H1 (cell line): ENCODE measurements at places on chromosomes 7 and 10.
A peak's percentile ranks its signal among the peaks of the same experiment; 100 is the strongest.

GRCh38 chr10:112373912-112374338 lies at the start of gene ACSL5:
TSS of gene ACSL5 (plus strand) at chr10:112374116. CDS start at chr10:112394947, 20,831 bp downstream.
- H3K4me3 ChIP-seq, result no peak within 1 kb of the TSS
- H3K27me3 ChIP-seq, result no peaks in the 10 kb centered on the region
- H3K4me1 ChIP-seq, result no peaks in the 10 kb centered on the region
- no peak within 1 kb of the TSS for H3K27ac ChIP-seq

DNA sequence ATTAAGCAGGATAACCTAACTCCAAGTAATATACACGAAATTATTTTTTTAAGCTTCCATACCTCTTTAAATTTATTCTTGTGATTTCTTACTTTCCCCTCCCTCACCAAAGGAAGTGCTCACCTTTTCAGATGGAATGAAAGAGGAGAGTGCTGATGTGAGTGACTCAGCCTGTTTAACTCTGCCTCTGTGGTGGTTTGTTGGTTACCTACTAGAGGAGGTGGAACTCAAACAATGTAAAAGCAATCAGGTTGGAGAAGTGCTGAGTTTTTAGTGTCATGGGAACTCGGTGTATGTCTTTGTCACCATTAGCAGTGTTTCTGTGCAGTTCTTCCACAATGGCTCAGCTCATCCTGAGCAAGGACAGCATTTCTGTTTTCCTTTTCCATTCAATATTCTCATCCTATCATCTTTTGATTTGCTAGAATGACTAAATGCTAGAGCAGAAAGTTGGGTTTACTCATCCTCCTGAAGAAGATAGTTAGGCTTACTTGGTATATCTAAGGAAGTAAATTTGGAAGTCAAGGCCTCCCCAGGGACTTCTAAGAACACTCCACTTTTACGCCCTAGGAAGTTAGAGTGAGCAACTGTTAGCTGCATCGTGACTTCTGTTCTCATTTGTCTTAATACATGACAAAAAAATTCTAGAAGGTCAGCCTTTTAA lies 6.0 kb downstream of the ADD3 start:
- peaks cover 22% of the 10 kb centered on the region for H3K4me1 ChIP-seq
- no peak overlapping the region for H3K4me3 ChIP-seq
- no peaks in the 10 kb centered on the region for H3K27me3 ChIP-seq
- no peak for DNase-seq

DNA sequence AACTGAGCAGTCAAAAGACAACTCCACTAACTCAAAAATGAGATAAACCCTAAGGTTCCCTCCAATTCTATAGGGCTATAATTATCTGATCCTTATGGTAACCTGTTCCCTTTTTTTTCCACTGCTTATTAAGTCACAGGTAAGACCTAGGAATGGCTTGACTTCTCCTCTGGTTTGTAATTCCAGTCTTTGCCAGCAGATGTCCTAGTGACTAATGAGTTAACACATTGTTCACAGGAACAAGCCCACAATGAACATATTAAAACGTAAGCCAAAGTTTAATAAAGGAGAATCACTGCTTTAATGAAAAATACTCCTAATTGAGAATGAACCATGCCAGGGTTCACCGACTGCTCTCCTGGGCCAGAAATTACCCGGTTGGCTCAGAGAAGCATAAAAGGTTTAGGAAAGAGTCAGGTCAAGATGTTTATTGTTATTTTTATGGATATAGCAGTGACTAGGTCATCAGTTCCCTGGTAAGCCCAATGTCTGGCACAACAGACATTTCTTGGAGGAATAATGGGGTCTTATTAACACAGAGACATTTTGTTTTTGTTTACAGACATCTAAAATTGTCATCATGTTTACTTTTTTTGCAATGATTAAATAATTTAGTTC lies 120.1 kb downstream of the ELAPOR2 start:
- no peak for DNase-seq
- peaks cover 14% of the 10 kb centered on the region for H3K36me3 ChIP-seq
- no peak overlapping the region for H3K4me3 ChIP-seq
- H3K27me3 ChIP-seq, result no peaks in the 10 kb centered on the region
- no peak overlapping the region for H3K27ac ChIP-seq

- H3K27me3 ChIP-seq, result no peaks in the 10 kb centered on the region
- no peak for DNase-seq
- H3K27ac ChIP-seq, result no peak overlapping the region
- peaks cover 3% of the 10 kb centered on the region for H3K4me1 ChIP-seq
- no peak overlapping the region for H3K4me3 ChIP-seq
Observed at GRCh38 chr7:2299131-2299829, 15.0 kb downstream of the SNX8 start.

- H3K27ac ChIP-seq, result no peak overlapping the region
- no peaks in the 10 kb centered on the region for H3K36me3 ChIP-seq
- H3K27me3 ChIP-seq, result no peaks in the 10 kb centered on the region
- no peak for DNase-seq
- H3K4me1 ChIP-seq, result peaks cover 20% of the 10 kb centered on the region
Observed at GRCh38 chr7:137669706-137670105, 177.1 kb downstream of the DGKI start.

GRCh38 chr10:129971381-129972144 lies 7.5 kb upstream of the EBF3 start:
- peak; percentile 76 for DNase-seq
- no peaks in the 10 kb centered on the region for H3K36me3 ChIP-seq
- H3K4me1 ChIP-seq, result no peaks in the 10 kb centered on the region

DNA sequence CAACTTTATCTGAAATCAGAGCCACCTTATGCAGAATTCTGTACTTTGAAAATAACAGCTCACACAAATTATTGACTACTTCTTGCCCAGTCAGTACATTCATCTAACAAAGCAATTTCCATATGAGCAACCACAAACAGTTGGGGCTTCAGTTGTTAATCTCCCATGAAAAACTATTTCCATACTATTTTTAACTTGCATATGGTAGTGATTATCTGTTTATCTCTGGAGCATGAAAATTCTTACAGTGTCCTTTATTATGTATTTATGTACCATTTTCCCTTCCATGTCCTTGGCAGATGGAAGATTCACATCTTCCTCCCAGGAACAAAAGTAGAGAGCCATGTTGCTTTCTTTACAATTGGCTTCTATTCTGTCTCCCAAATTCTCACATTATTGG lies 285.7 kb downstream of the CRPPA start:
- no peak for DNase-seq
- no peak overlapping the region for H3K4me3 ChIP-seq
- H3K27ac ChIP-seq, result no peak overlapping the region
- H3K27me3 ChIP-seq, result no peaks in the 10 kb centered on the region

- no peaks in the 10 kb centered on the region for H3K36me3 ChIP-seq
- peaks cover 98% of the 10 kb centered on the region for H3K27me3 ChIP-seq
- H3K4me3 ChIP-seq, result peak overlapping the region; percentile 58
- peaks cover 24% of the 10 kb centered on the region for H3K4me1 ChIP-seq
- DNase-seq, result no peak
- no peak overlapping the region for H3K27ac ChIP-seq
Observed at GRCh38 chr10:129958148-129958628, 5.9 kb downstream of the EBF3 start.

DNA sequence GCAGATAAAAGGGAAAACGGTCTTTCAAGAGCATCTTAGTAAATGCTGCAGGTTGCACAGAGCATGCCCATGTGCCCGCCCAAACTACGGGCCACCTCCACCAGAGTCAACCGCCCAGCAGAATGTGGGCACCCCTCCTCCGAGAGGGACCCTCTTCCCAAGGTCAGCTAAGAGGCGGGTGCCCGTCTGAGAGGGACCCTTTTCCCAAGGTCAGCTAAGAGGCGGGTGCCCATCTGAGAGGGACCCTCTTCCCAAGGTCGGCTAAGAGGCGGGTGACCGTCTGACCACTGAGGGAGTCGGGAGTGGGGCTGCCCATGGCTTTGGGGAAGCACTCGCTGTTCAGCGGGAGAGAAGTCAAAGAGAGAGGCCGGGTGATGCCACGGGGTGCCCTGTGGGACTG lies 113.1 kb downstream of the PTPRN2 start:
- no peak overlapping the region for H3K4me3 ChIP-seq
- H3K4me1 ChIP-seq, result peaks cover 6% of the 10 kb centered on the region
- no peak overlapping the region for H3K27ac ChIP-seq
- no peak for DNase-seq
- no peaks in the 10 kb centered on the region; the same call in 1 of the 2 replicates for H3K27me3 ChIP-seq

GRCh38 chr10:67239864-67240497 lies 314.1 kb downstream of the LRRTM3 start:
- no peak overlapping the region for H3K4me3 ChIP-seq
- H3K27me3 ChIP-seq, result no peaks in the 10 kb centered on the region
- H3K27ac ChIP-seq, result no peak overlapping the region

DNA sequence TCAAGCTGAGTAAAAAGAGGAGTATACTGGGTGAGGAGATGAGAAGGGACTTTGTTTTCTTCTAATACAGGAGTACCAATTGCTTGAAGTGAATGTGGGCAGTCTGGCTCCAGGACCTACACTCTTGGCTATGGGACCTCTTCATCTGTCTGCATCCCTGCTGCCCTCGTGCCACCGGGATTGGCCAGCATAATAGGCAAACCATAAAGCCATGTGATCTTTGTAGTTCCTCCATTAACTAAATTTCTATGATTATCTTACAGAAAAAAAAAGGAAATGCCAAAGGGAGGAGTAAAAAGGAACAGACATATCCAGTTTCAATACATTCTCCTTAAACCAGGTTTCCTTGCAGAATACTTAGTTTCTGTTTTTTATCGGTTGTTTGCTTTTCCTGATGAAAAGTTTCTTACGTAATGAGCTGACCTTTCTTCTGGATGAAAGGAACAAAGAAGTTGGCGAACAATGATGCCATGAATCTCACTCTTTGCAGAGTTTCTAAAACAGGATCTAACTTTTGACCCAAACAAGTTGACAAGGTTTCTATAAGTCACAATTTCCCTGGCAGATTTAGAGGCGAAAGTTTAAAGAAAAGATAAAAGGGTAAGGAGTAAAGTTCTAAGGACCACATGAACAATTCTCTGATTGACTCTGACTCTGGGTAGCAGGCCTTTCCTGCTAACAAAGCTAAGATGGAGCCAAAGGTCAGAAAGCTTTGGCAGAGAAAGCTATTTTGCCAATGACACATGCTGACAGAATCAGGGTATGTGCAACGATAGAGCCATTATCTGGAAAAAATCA lies 54.1 kb downstream of the LAMB1 start:
- no peak for DNase-seq
- no peak overlapping the region for H3K4me3 ChIP-seq

DNA sequence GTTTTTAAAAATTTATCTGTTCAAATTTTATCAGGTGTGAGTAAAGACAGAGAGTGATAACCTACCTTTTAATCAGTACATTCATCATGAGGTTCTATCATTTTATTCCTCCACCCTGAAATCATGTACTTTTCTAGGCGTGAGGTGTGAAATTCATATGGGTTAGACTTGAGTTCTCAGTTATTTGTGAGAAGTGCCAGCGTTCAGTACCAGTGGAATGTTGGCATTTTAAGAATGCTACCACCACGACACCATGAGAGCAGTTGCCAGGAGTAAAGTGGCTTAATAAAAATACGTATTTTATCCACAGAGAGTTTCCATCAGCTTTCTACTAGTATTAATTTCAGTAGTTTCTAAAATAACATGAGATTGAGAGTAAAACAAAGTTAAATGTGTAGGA lies 104.1 kb upstream of the FERD3L start:
- no peak for DNase-seq
- H3K4me3 ChIP-seq, result no peak overlapping the region
- H3K27ac ChIP-seq, result no peak overlapping the region
- H3K4me1 ChIP-seq, result no peaks in the 10 kb centered on the region

DNA sequence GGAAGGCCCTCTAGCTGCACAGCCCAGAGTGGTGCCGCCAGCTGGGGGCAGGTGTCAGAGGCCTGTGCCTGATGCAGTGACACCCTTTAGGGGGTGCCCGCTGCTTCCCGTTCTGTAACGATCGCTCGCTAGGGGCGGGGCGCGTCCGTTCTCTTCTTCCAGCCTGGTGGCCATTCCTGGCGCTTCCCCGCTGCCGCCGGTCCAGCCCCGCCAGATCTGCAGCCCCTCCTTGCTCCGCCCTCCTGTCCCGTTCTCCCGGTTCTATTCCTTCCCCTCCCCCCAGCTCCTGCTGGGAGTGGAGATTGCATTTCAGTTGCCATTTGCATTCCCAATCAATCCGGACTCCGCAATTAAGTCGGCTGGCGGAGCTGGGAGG lies 39.2 kb downstream of the AGAP3 start:
- H3K27me3 ChIP-seq, result no peaks in the 10 kb centered on the region
- H3K4me3 ChIP-seq, result peak overlapping the region; percentile 46
- H3K27ac ChIP-seq, result no peak overlapping the region
- H3K4me1 ChIP-seq, result peaks cover 23% of the 10 kb centered on the region

DNA sequence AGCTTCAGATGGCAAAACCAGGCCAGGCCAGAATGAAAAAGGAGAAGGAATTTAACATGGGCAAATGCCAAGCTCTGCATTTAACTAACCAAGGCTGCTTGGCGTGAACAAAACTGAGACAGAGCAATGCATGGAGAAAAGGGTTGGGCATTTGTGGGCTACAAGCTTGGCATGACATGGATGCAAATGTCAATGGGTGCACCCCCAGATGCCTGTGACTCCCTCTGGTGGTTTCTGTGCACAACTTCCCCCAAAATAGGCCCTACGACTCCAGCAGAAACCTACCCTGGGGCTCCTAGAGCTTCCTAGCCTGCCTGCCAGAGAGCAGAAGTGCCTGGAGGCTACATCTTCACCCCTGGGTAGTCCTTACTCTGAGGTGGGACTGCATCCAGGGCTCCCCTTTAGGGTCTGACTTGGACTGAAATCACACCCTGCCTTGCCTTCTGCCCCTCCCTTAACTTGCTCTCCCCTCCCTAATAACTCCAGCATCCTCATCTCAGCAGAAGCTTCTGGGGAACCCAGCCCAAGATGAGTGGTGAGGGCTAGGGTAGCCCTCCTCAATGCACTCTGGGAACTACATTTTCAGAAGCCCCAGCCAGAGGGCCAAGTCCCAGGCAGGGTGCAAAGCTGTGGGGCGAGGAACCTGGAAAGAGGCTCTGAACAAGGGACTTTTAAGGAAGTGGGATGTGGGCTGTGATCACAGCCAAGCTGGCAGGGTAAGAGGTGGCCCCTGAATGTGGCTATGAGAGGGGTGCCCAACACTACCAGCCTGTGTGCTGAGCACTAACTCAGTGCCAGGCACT lies 11.3 kb downstream of the GPRIN2 start:
- H3K27me3 ChIP-seq, result no peaks in the 10 kb centered on the region
- peaks cover 5% of the 10 kb centered on the region for H3K4me1 ChIP-seq

- no peak overlapping the region for H3K4me3 ChIP-seq
- H3K27ac ChIP-seq, result no peak overlapping the region
- H3K4me1 ChIP-seq, result peaks cover 4% of the 10 kb centered on the region
- H3K27me3 ChIP-seq, result no peaks in the 10 kb centered on the region
- no peak for DNase-seq
- no peaks in the 10 kb centered on the region for H3K36me3 ChIP-seq
Observed at GRCh38 chr10:60209874-60210570, 179.7 kb downstream of the ANK3 start.

DNA sequence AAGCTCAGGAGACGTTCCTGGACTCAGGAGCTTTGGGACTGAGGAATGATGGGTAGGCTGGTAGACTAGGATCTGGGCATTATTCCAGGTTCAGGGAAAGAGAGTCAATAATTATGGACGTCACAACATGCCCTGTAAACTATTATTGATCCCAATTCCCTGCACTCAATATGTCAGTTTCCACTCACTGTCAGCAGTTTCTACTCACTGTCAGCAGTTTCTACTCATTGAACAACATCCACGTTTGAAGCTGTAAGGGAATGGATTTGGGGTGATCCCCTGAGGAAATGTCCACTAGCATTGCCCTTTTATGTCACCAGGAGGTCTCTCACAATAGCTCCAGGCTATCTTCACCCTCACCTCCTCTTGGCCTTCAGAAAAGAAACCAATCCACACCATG lies 1268.6 kb downstream of the TYW1 start:
- no peak for DNase-seq
- no peak overlapping the region for H3K27ac ChIP-seq
- no peaks in the 10 kb centered on the region for H3K27me3 ChIP-seq
- H3K4me3 ChIP-seq, result no peak overlapping the region
- no peaks in the 10 kb centered on the region for H3K4me1 ChIP-seq
